ENCODE measurements at places on chromosomes 12 and 14.

DNA sequence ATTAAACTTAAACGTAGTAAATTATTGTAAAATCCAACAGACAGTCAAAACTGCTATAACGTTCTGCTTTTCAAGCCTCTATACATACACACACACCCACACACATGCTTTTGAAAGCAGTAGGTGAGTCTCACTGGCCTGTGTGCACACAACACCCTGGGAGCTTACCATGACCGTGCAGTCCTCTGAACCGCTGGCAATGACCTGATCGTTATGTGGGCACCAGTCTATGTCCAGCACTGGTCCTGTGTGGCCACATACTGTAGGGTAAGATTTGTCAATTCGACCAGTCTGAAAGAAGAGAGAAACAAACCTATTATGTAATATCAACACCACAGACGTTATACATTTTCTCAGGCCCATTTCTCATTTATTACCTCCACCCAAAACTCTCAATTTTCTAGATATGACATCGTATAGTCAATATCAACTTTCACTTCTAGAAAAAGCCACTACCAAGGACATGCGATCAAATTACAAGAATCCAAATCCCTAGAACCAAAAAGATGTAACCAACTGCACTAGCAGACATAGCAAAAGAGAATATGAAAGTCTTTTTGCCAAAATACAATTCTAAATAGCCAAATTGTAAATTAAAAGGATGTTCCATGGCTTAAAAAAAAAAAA lies 44.5 kb upstream of the SELPLG start:
- DNase-seq: no peak

DNA sequence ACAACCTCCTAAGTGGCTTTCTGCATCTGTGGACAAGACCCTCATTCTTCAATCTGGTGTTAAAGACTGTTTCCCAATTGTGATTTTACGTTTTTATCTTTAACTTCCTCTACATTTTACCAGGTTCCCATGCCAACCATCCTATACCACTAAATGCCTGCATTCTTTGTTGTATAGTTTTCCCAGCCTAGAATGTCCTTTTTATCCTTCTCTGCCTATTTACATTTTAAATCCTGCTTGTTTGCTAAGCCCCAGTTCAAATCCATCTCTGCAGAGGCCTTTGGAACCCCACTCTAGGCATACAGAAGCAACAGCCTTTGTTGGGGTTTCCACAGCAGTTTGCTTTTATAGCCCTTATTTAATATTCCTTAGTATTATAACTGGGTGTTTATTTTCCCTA lies 325.1 kb upstream of the DDHD1 start:
- DNase-seq: no peak

DNA sequence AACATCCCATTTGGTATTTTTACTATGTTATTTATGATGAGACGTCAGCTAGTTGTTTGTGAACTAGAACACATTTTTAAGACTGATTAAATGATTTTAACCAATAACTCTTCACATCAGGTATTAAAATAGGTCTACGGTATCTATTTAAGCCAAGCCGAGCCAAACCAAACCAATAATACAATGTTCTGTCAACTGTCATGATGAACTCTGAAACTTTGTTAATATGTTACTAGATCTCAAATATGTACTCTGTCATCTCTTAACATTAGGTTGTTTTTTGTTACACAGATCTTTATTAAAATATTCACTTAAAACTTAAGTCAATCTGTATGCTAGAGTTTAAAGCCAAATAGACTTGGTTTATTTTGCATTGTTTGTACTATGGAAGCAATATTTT lies 1.0 kb downstream of the ART4 start:
- DNase-seq: no peak

- no peak for DNase-seq
Observed at GRCh38 chr14:52303236-52303635, 10.9 kb upstream of the PTGER2 start.

DNA sequence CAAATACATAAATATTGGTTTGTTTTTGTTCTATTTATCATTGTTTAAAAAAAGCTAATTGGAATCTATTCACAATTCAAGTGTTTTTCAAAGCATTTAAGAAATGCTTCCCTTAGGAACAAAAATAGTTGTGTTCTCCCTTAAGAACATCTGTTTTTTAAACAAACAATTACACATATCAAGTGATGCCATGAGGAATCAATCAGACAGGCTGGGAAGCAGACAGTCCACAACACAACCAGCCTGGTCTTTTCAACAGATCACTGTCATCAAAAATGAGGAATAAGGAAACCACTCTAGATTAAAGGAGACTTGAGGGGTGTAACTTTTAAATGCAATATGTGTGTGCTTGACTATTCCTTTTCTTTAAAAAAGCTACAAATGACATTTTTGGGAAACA lies 25.5 kb downstream of the GALC start:
- DNase-seq: no peak

GRCh38 chr12:11186837-11187236 lies at the start of gene TAS2R42:
Gene TAS2R42 (minus strand): TSS chr12:11186937. CDS start chr12:11186937, 0 bp downstream.
- no peak for DNase-seq

DNA sequence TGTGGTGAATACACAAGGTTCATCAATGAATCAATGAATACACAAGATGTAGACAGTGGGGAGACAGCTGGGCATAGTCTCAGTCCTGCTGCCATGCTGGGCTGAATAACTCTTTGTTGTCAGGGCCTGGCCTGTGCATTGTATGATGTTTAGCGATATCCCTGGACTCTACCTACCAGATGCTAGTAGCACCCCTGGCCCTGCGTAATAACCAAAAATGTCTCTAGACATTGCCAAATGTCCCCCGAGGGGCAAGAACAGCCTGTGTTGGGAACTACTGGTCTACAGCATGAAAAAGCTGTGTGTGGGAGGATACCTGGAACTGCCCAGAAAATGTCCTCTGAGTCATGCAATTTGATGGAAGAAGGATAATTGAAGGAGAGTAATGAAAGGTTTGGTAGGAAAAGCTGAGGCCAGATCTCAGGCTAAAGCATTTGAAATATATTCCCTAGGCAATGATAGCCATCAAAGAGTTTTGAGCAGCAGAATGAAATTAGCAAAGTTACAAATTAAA lies 128.2 kb downstream of the TMEM30B start:
- peak; percentile 25 for DNase-seq

- no peak for DNase-seq
Observed at GRCh38 chr12:22536346-22536945, 7.9 kb downstream of the C2CD5 start.

GRCh38 chr12:61999311-61999710 lies 260.9 kb upstream of the USP15 start:
- DNase-seq: no peak

GRCh38 chr12:94516985-94517384 lies 57.3 kb upstream of the CEP83 start:
- DNase-seq: no peak

DNA sequence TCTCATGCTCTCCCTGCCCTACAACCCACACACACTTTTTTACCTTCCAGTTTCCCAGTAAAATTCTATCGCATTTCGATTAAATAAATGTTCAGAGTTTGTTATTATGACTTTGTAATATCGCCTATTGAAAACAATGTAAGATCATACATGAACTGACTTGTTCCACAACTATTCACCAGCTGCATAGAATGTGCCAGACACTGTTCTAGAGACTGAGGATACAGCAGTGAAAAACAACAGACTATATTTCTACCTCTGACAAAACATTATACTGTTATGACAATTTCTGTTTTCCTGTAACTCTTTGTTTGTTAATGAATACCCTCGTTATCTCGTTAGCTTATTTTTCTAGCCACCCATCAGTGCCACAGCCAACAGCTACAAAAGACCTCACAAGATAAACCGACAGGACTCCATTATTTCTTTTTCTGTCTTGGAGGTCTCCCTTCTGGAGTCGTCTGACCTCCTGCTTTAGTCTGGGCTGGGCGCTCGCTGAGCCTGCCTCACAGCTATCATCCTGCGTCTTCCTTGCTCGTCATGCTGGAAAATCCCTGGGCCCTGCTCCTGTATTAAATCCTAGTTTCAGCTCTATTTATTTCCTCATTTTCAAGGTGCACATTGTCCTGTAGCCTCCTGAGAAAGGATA lies 498.9 kb downstream of the DIO2 start:
- DNase-seq: no peak
